ENCODE measurements at places on chromosomes 5 and 9.
A peak's percentile ranks its signal among the peaks of the same experiment; 100 is the strongest.

- no peak for DNase-seq
Observed at GRCh38 chr5:65163698-65164097, 318.0 kb downstream of the ADAMTS6 start.

GRCh38 chr5:73312146-73312871 is 136.3 kb downstream of the FOXD1 start:
- DNase-seq = no peak

- DNase-seq = no peak
Observed at GRCh38 chr5:149732324-149733128, 2.4 kb downstream of the PPARGC1B start.

DNA sequence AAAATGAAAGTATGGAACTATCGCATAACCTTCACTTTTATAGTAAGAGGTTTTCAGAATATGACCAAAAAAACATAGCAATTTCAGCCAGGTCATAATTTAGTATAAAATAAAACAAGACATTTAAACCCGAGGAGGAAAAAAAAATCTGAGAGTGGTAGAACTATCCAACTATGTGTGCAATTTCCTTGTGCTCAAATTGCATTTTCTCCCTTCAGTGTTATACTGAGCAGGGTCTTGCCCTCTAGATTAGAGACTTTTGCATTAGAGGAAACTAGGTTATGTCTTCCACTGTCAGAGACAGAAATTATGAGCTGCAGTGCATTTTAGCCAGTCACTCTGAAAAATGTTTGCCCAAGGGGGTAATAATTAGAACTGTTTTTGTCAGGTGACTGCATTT is 330.6 kb downstream of the NR2F1-AS1 start:
- DNase-seq = no peak

DNA sequence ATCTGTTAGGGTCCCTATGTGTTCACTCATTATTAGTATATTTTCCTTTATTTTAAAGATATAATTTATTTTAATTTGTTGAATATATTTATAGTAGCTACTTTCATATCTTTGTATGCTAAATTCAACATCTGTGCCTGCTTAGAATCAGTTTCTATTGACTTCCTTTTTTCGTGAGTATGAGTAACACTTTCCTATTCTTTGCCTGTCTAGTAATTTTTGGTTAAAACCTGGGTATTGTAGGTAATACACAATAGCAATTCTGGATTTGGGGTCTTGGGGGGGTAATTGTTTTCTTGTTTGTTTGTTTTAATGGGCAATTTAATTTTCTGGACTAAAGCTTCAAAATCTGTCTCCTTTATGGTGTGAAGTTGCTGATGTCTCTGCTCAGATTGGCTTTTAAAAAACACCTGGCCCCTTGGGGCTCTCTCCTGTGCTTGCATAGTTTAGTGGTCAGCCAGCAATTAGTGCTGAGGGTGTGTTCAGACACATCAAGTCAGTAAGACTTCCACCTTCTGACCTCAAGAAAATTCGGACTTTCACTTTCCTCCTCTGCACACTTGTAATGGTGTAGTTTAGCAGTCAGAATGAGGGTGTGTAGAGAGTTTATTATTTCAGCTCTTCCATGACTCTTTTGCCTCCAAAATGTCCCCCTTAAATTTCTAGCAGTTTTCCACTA is 124.4 kb upstream of the MAP1B start:
- DNase-seq = no peak

- no peak for DNase-seq
Observed at GRCh38 chr9:130088051-130088450, 34.3 kb downstream of the GPR107 start.

- no peak for DNase-seq
Observed at GRCh38 chr9:85971731-85972130, 30.8 kb downstream of the NAA35 start.

DNA sequence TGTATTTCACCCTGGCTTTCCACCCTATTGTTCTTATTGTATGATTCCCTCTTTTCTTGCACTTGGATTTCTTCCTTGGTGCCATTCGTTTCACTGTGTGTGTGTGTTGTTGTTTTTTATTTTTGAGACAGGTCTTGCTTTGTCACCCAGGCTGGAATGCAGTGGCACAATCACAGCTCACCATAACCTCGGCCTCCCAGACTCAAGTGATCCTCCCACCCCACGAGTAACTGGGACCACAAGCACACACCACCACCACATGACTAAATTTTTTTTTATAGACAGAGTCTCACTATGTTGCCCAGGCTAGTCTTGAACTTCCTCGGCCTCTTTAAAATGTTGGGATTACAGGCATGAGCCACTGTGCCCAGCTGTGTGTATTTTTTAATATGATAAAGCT is 72.0 kb downstream of the MLLT3 start:
- DNase-seq = no peak

DNA sequence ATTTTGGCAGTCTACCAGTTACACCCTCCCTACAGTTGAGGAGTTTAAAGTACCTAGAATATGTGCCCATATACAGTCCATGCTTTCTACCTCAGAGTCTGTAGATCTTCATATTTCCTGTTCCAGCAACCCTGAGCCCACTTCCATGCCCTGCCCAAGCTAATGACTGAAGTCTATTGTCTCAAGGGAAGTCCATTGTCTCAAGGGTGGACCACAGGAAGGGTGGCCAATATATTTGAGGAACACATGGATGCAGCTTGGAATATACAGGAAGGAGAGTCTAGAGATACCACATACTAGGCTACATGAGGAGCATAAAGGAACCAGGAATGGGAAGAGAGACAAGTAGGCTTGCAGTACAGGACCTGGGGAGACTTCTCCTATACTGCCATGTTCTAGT is 274.4 kb downstream of the FER start:
- DNase-seq = no peak

DNA sequence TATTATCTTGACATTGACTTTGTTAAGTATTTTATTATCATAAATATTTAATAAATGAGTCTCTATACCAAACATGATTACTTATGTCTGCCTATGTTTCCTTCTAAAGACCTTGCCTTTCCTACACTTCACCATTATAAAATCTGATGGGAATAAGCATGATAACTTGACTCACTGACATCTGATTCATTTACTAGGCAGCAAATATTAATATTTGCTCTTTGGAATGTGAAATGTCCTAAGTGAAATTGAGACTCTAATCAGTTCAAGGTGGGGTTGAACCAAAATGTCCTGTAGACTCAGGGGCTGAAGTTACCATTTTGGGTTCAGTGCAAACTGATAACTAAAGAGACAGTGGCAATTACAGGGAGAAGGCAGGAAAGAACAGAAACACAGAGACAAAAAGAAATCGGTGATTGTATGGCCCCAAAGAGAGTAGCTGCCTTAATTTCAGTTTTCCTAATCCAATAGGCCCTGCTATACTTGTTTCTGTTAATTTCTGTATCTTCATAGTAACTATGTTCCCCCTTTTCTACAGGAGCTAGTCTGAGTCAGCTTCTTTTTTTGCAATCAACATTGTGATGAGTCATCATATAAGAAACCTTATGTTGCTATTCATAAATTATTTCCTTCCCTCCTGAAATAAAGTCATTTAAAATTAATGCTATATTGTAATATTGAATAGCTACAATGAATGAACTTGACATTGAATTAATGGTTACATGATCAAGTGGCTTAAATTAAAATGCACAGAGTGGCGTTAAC is 296.8 kb downstream of the PDE4D start:
- DNase-seq = no peak

DNA sequence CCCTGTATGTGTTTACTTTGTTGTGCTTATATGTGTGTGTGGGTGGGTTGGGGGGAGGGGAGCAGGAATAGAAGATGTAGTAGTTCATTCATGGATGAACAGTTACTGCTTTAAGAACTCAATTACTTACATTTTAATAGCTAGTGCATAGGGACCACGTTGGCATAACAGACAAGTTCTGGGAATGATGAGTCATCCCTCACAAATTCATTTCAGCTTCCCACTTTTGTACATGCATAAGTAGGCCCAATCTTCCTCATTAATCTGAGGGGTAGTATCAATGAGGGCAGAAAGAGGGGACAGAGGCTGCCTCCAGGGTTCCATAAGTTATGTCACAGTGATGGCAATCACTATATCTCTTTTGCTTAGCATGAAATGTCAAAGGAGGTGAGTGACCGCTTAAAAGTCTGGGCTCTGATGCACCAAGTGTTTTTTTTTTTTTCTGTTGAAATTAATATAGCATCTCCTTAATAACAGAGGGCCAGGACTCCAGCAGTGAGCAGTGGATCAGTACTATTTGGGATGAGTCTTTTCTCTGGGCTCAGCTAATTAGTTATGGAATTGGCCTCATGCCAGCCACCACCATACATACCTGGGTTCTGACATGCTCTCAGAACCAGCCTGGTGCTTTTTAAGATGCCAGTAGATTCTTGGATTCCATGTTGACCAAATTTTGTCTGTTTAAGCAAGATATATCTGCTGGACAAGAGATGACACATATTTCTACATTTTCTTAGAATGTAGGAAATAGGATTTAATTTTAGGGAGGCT is 37.1 kb downstream of the PRDM6 start:
- DNase-seq = no peak

DNA sequence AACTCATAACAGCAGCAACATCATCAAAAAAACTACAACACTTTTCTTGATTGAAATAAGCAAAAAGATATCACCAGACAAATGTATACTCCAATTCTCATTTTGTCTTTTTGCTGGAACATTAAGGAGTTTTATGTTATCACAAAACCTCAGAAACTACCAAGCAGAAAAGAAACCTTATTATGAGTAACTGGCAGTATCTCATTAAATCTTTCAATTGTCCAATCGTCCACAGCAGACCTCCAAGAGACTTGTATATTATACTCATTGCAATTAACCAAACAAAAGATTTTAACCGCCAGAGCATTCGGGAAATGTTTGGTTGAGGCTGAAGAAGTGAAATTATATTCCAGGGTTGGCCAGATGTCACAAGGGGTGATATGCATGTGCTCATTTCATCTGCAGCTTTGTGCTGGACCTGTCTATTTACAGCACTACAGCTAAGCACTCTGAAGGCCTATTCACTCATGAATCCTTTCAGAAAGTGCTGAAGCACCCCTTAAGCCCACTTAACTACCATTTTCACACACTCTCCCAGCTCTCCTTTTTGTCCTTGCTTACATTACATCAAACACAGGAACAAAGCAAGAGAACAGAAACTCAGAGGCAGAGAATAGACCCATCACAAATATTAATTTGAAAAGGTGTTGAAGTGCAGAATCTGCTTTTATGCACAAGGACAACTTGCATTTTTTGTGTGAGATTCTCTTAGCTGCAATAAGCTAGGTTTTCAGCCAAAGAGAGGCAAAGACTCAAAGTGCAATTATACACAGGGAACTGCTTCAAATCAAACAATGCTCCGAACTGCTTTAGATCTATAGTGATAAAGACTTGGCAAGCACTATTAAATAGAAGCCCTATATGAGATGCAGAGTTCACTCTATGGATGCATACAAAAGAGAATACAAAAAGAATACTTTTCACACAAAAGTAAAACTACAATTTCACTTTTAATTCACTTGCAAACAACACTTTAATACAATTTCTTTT is 150.4 kb upstream of the POU5F2 start:
- DNase-seq = peak; percentile 97

GRCh38 chr5:150946351-150946905 is 41.6 kb upstream of the ZNF300 start:
- DNase-seq = no peak

DNA sequence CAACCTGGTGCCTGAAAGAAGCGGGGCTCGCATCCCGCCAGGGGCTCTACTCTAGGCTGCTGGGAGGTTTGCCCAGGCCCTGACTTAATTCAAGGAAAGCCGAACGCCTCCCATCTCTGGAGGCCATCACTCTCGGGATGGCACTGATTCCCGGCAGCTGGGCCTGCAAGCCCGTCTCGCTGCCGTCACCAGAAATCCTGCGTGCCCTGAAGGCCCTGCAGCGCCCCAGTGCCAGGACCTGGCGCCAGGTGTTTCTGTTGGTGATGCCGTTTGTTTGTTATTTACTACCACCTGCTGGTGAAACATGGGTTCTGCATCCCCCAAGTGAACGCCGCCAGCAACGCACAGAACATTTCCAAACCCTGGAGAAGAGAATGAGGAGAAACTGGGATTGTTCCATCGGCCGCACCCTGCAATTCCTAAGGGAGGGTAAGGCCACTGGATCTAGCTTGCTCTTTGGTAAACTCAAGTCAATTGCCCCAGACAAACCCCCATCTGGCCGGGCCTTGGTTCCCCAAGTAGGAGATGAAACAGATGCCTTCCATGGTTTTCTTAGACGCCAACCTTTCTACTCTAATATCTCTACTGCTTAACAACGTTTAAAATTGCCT is 77.9 kb downstream of the AK8 start:
- peak; percentile 76 for DNase-seq

- no peak for DNase-seq
Observed at GRCh38 chr9:21023861-21024260, 7.6 kb downstream of the HACD4 start.

GRCh38 chr5:76084496-76085242 is 1.5 kb downstream of the SV2C start:
- no peak for DNase-seq

DNA sequence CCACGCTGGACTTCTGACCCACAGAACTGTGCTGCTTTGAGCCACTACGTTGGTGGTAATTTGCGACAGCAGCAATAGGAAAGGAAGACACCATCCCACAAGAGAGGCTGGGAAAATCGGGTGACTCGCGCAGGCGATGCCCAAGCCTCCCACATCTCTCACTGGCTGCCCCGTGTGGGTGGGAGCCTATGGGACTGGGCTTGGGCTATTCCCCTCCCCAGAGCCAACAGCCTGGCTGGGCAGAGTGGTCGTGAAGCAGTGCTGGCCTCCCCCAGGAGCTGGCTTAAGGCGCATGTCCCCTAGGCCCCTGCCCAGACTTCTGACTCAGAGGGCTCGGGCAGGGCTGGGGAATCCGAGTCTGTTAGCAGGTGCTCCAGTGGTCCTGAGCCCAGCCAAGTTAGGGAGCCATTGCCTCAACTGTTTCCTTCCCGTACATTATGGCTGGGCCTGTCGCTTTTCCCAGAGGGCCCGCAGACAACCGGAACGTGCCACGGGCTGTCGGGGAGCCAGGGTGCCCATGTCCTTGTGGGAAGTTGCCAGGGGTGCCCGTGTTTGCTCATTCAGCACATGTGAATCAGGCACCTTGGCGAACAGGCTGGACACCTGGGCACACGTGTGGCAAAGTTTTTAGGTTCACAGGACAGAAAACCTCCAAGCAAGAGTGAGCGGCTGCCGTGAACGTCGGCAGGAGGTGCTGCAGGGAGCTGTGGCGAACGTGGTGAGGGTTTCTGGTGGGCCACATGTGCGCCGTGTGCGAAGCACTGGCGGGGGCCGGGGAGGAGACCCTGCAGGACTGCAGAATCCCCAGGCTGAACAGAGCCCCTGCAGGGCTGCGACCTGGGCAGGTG is 7.0 kb upstream of the RASGEF1C start:
- DNase-seq = no peak

DNA sequence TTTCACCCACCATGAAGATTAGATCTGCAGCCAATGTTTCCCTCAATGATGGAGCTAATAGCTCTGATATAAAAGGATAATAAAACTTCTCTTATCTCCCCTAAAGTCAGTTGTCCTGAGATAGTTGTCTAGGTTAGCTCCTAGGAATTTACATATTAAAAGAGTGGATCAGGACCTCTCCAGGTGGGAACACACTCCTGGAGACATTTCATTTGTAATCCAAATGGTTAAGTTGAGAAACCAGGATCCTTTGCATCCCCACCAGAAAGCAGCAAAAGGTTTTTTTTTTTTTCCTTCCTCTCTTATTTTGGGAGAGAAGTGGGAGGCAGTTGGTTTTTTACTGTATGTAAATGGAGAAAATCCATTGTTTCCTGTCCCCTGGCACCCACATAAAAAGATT is 182.5 kb upstream of the FBXL17 start:
- DNase-seq = no peak

All from NCI-H1092 treated with DMSO at 0.1 percent for 48 hours (cell line).